ENCODE measurements at places on chromosomes 7 and 10.

DNA sequence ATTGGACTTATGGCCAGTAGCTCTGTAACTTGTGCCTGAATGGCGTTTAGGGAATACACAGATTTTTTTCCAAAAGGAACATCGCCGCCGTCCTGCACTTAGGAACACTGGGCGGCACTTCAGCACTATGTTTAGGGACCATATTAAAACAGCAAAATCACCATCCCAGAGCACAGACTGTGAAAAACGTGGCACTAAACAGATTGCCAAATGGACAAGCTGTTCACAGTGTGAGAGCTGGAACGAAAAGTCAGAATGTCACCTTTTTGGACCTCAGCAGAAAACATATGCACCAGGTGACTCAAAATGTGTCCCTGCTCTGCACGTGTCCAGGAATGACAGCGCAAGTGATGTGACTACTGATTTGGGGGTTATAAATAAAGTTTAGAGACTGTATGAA is 87.9 kb downstream of the ODAD2 start:
- no peak for DNase-seq

DNA sequence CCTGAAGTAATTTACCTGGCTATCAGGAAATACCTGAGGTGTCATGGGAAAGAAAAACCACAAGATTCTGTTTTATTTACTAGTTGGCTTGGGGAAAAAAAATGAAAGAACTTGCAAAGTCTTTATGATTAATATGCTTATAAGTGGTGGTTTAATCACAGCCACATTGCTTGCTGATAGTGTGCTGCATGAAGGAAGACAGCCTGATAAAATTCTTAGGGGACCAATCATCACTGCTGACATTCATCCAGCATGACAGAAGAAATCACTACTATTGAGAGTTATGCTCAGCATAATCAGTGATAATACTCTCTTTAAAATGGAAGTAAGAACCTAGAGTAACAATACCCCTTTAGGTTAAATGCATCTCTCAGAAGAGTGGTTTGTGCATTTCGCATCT is 150.2 kb upstream of the LRRN3 start:
- no peak for DNase-seq

DNA sequence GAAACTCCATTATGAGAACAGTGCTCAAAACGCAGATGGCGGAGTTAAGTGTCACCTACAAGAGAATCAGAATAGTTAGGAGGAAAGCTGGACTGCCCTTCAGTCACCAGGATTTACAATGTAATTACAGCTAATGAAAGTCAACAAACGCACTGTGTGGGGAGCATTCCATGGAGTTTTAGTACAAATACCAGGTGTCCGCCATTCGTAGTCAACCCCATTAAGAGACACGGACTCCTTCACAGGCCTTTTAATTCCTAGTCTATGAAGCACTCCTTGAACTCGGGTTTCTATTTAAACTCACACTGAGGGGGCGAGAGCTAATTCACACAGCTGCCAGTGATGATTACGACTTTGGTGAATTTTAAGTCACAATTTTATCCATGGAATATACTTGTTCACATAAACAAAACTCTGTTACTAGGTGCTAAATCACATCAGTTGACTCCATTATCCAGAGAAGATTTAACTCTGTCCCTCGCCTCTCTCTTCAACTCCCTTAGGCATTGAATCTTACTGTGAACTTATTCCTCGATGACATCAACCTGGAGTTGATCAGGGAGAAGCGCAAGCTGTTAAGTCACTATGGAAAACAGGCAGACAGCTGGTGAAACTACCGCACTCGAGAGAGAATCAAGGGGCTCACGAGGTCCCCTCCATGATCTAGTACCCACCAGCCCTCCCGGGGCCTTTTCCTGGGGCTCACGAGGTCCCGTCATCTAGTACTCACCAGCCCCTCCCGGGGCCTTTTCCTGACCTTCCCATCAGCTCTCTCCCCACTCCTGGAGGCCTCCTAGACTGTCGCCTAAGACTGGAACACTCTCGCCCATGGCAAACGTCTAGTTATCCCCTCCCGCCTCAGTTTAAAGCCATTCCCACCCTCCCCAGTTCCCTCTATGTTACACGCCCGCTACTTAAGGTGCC is 1.5 kb downstream of the ZFAND2A start:
- DNase-seq, result no peak

DNA sequence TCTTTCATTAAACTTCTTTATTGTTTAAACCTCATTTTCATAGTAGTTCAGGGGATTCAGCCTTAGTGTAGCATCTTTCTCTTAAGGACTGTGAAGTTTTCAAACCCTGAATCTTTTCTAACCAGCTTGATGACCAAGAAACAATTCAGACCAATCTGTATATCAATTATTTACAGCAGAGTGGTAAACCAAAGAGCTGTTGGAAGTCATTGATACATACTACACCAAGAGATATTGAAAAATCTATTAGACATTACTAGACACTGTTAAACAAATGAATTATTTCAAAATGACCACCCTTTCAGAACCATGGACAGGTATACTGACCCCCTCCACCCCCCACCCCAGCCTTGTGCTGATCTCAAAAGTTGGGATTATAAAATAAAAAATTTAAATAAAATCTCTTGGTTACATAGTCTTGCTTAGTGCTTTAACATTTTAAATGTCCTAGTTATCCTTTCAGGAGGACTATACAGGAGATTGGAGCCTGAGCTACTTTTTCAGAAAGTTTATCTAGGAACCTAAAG is 143.9 kb upstream of the LSM8 start:
- DNase-seq, result no peak

DNA sequence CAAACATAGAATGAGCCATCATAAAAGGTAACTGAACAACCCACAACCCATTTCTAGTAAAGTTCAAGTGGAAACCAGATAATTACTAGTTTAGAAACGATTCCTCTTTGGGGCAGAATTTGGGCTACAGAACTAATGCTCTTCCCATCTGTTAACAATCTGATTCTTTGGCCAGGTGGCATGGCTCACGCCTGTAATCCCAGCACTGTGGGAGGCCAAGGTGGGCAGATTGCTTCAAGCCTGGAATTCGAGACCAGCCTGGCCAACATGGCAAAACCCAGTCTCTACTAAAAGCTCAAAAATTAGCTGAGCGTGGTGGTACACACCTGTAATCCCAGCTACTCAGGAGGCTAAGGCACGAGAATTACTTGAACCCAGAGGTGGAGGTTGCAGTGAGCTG is 18.5 kb downstream of the CYP51A1 start:
- DNase-seq, result no peak

DNA sequence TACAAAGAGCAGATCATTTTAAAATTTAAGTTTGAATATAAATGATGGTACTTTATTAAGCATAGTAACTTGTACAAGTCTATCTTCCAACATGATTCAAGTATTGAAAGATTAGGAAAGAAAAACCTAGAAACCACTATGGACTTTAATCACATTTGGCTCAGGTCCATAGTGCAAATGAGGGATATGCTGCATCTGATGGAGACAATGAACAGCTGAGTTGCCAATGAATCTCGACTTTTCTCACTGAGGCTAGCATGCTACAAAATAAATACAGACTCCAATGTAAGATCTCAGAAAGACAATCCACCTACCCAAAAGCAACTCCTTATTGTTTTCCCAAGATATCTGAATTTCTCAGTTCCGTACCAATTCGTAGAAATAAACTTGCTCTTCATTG is 89.8 kb downstream of the SEMA3A start:
- no peak for DNase-seq
